Activated naive CD4-positive, alpha-beta T cell treated with anti-CD3 and anti-CD28 coated beads for 36 hours (primary cell): ENCODE measurements at places on chromosomes 5 and 9. TPM values are rescaled to one million over a fixed set of nuclear protein-coding genes. Genes with fewer than 3 reads are reported as not detected.

DNA sequence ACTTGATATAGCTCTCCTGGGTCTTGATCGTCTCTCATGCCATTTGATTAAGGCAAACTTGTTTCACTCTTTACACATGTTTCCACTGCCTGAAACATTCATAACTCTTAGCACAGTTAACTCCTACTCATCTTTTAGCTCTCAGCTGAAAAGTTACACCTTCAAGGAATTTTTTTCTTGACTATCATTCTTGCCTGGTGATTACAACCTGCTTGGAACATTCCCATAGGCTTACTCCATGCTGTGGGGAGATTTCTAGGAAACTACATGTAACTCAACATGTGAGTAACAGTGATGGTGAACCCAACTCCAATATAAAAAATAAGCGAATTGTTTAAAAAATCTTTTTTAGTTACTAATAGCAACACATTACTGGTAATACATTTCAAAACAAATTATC is 224.1 kb upstream of the MPDZ start:
- DNase-seq: no peak

- DNase-seq: no peak
These were observed 91.5 kb upstream of the NFIL3 start for GRCh38 chr9:91515074-91515687.

The TAF1L gene
- total RNA-seq: not detected

DNA sequence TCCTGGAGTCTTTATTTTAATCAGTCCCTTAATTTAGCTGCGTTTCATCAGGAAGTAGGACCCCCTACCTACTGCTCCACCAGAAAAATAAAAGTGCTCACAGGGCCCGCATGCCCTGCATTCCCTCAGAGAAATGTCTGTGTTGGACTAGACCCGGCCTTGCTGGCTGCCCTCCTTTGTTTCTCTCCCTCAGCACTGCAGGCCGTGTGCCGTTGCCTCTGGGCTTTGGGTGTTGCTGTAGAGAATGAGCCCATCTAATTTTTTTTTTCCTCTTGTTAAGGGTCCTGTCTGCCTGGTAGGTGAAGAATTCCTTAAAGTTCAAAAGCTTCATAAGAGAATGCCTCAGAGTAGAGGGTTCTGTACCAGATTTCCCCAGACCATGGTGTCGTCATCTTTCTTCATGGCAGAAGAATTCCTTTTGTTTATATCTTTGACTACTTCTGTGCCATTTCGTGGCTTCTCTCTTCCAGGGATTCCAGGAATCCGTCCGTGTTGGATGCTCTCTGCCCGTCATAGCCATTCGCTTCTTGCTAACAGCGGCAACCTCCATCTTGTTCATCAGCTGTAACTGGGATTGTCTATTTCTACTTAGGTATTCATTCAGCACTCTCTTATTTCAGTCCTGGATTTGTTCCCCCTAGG is 49.8 kb upstream of the ANGPTL2 start:
- DNase-seq: no peak

DNA sequence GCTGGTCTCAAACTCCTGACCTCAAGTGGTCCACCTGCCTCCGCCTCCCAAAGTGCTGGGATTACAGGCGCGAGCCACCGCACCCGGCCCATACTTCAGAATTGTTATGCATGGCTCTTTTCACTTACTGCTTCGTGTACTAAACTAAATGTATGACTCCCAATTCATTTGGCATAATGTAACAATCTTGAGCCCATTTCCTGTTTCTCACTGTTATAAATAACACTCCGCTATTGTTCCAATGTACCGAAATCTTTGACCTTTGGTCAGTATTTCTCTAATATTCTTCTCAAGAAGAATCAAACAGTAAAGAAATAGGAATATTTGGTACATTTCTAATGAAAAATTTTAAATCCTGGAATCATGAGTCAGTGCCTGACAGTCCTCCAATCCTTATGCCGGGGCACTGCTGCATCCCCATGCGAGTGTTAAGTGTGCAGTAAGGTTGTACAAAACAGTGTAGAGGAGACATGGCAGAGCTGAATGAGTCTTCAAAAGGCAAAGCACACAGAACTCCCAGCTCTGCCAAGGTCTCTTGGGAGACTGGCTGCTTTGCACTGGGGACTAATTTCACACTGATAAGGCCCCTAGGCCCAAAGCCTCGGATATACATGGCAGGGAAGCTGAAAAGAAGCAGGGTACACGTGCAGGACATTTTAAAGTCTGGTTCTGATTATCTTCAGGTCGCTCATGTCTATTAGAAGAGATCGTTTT is 58.4 kb downstream of the HABP4 start:
- no peak for DNase-seq

DNA sequence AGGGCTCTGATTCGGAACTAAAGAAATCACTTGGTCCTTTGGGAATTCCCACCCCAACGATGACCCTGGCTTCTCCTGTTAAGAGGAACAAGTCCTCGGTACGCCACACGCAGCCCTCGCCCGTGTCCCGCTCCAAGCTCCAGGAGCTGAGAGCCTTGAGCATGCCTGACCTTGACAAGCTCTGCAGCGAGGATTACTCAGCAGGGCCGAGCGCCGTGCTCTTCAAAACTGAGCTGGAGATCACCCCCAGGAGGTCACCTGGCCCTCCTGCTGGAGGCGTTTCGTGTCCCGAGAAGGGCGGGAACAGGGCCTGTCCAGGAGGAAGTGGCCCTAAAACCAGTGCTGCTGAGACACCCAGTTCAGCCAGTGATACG is 83.4 kb downstream of the GOLPH3 start:
- no peak for DNase-seq

- no peak for DNase-seq
These were observed 108.5 kb downstream of the MACIR start for GRCh38 chr5:103366918-103367549.
